ENCODE measurements at places on chromosomes 13 and 19.

GRCh38 chr19:49423071-49423984 lies at the start of gene PTH2:
Gene PTH2 (minus strand): TSS chr19:49423441. CDS start chr19:49423339, 102 bp downstream.
- DNase-seq: no peak

GRCh38 chr13:49124693-49125304 lies 95.3 kb upstream of the MLNR start:
- no peak for DNase-seq

- no peak for DNase-seq
These were observed 635.5 kb upstream of the GPC6 start for GRCh38 chr13:92591117-92591516.

GRCh38 chr19:2015608-2015950 lies at the start of gene BTBD2:
Gene BTBD2 (minus strand): TSS chr19:2015714. CDS start chr19:2015703, 11 bp downstream.
- DNase-seq: peak; percentile 74

DNA sequence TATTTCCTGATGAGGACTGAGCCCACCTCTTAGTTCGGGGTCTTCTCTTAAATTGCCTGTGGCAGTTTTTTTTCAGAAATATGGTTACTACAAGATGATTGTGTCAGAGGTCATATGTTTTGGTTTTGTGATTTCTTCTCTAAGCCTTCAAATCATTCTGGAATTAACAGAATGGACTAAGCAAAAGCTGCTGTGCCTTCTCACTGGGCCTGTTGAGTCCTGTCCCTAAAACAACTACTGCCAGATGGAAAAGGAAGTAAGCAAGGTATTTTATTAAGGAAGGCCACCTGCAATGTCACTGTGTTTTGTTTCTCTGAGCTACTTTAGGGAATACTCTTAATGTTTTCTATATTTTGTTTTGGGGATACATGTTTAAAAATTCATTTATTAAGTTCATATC lies 470.8 kb downstream of the PCDH20 start:
- DNase-seq: no peak

DNA sequence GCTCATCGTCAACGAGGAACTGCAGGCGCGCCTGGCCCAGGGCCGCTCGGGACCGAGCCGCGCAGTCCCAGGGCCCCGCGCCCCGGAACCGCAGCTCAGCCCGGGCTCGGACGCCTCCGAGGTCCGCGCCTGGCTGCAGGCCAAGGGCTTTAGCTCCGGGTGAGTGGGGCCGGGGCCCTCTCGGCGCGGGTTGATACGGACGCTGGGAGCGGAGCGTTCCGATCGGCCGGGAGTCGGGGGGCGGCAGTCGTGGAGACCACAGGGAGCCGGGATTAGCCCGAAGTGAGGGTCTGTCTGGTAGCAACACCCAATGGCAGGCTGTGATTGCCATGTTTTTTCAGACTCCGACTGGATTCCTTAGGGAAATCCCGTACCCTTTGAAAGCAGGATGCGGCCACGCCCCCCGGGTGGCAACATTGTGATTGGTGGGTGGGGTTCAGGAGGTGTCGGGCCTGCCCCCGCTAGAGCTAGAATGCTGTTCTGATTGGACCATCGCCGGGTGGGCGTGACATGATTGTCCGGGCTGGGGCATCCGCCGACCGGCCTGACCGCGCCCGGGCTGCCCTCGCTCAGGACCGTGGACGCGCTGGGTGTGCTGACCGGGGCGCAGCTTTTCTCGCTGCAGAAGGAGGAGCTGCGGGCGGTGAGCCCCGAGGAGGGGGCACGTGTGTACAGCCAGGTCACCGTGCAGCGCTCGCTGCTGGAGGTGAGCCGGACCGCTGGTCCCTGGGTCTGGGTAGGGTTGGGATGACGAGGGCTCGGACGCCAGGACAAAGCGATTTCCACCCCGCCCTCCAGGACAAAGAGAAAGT lies 11.3 kb downstream of the EPS8L1 start:
- peak; percentile 94 for DNase-seq

- no peak for DNase-seq
These were observed 52.0 kb downstream of the COL4A1 start for GRCh38 chr13:110254751-110255553.

GRCh38 chr19:29530540-29531457 lies 5.0 kb downstream of the VSTM2B start:
- no peak for DNase-seq

- no peak for DNase-seq
These were observed 124.5 kb downstream of the ABCC4 start for GRCh38 chr13:95176611-95177259.

DNA sequence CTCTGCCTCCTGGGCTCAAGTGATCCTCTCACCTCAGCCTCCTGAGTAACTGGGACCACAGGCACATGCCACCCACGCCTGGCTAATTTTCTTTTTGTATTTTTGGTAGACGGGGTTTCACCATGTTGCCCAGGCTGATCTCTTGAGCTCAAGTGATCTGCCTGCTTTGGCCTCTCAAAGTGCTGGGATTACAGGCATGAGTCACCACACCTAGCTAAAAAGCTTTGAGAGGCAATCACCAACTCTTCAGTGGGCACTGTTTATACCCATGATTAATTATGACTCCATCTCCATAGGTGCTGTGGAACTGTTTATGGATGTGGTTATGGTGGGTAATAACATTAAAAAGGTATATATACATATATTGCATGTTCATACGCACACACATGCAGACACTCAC lies 7.5 kb upstream of the RBM26 start:
- DNase-seq: no peak

DNA sequence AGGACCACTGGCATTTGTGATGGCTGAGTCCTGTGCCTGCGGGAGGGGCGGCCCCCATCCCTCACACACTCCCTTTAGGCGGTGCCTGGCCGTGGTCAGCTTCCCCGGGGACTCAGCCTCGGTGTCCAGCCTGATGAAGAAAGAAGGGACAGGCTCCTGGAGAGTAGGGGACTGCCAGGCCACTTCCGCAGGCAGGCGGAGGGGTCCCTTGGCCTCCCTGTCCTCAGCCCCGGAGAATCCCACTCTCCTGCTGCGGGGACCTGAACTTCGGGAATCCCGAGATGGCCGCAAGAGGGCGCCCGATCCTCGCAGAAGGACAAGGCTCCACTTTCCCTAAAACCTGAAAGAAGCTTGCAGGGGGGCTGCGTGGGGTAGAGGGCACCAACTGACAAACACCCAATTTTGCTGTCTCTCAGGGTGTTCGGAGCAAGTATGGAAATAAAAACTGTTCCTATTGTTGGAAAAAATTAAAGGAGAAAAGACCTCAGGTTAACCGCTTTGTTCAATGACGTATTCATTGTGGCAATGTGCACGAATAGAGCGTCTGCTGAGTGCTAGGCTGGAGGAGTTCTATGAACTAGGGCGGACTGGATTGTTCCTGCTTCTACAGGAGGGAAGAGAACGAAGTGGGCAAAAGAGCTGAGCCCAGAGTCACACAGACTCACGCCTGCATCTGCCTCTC lies 297.3 kb downstream of the ZNF536 start:
- peak; percentile 56 for DNase-seq

GRCh38 chr19:33377586-33378475 lies 4.3 kb downstream of the CEBPG start:
- DNase-seq: no peak

GRCh38 chr13:99384468-99384867 lies 77.3 kb upstream of the GPR183 start:
- no peak for DNase-seq

DNA sequence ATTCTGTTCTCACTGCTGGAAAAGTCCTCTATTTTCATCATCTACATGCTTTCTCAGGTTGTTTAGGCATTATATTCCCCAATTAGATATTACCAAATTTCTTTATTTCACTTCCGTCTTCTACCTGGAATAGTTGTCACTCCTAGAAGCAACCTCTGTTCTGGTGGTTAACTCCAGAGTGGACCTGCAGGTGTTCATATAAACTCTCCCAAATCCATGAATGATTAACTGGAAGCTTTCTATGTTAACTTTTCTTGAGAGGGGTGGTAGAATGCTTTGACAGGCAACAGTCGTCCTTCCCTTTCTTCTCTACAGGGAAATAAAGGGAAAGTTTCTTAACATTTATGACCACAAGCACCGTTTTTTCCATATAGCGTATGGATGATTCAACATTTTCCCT lies 48.4 kb upstream of the UFM1 start:
- no peak for DNase-seq

DNA sequence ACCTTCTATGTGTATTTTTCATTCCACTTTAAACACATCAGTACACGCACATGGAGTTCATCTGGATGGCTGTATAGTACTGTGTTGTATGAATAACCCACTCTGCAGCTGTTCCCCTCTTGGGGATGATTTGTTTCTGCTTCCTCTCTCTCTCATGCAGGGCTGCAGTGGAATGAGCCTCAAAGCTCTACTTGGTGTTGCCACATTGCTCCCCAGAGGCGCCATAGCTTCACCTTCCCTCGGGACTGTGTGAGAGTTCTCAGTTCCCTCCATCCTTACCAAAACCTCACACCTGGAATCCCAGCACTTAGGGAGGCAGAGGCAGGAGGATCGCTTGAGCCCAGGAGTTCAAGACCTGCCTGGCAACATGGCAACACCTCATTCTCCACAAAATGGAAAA lies 28.4 kb upstream of the GPR183 start:
- no peak for DNase-seq

DNA sequence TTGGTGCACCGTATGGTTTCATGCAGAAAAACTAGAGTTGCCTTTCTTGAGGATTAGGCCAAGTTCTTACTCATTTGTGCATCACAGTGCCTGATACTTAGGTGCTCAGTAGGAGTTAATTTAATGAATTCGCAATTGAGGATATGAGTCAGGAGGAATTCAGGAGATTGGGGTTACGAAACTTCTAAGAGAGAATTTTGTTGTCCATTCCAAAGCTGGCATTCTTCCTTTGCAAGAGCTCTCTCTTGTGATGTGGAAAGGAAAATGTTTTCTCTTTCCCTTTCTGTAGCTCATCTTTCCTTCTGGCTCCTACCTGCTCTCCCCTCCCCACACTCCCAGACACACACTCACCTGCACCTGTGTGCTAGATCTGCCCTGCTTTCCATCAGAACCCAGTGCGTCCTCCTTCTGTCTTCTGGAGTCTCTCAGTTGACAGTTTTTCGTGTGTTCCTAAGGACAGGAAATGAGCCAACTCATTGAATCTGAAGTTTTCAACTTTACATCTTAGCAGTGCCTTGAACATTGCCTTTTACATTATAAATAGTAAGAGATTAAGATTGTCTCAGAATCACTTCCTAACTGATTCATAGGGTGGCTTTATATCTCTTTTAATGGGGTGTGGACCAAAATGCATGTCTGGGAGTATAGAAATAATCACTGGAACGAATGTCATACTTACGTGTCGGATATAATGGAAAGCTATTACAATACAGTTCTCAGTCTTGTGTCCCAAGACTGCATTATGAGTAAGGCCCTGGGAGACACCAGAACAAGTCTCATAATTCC lies 19.7 kb upstream of the ERCC5 start:
- DNase-seq: no peak

Data from NCI-H1436 (cell line).